ENCODE measurements at places on chromosomes 5 and 9. TPM values are rescaled to one million over a fixed set of nuclear protein-coding genes. Genes with fewer than 3 reads are reported as not detected.

DNA sequence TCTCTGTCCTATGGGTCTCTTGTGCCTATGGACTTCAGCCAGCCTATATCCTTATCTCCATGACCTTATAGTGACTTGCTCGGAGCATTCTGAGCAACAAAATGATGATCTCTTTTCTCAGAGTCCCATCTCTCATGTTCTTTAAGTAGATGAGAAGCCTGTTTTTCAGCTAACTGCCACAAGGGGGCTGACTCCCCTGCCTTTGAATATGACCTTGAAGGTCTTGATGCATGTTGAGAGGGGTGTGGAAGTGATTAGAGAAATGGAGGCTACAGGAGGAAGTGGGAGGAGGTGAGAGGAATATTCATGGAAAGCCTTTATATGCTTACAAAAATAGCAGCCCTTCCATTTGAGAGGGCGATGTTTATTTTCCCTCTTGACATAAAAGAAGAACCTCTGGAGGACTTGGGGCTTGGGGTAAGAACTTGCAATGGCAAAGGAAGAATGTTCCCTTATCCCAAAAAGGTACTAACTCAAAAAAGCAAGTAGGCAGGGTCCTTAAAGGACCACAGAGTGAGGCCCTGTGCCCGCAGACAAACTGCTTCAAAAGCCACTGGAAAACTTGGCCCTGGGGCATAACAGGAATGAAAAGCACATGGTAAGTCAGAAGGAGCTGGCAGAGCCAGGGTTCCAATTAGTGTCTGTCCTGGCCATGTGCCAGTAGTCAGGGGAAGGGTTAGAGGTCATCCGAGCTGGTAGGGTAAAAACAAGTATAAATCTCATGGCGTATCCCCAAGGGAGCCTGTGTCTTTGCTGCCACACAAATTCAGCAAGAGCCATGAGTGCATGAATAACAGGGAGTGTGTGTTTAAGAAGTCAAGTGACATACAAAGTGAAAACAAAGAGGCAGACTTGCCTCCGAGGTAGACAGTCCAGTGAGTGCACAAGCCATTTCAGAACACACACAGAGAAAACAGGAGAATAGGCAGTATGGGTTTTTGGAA, 39.1 kb downstream of the FGD3 start:
- no peak for DNase-seq

DNA sequence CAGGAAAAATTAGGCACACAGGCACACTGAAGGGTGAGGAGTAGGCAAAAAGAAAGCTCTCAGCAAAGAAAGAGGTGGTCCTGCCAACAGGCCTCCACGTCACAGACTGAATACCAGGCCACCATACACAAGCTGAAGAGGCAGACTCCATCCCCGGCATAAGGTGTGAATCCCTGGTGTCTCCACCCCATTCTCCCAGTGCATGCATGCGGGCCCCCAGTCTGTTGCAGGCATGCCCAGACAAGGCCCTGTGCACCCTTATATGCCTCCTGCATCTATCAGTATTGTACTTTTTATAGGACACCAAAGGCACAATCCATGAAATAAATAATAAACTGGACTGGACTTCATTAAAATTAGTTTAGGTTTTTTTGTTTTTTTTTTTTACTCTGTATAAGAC, 73.1 kb downstream of the RGMB start:
- no peak for DNase-seq

DNA sequence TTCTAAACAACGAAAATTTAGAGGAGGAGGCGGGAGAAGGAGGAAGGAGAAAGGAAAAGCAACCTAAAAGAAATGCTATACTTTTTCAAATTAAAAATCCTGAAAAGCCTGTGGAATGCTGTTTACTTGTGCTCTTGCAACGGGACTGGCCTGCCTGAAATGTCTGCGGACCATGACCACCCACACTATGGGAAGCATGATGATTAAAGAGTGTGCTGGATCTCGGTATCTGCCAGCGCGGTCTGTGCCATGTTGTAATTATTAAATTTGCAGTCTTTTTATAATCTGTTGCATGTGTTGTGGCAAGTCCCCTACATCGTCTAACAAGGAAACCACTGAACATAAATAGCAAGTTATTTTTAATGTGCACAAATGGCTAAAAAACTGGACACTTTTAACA, 111.4 kb downstream of the FANCC start:
- no peak for DNase-seq

CFAP77 gene
- total RNA-seq: not detected

HTR1A gene
- total RNA-seq: not detected

DNA sequence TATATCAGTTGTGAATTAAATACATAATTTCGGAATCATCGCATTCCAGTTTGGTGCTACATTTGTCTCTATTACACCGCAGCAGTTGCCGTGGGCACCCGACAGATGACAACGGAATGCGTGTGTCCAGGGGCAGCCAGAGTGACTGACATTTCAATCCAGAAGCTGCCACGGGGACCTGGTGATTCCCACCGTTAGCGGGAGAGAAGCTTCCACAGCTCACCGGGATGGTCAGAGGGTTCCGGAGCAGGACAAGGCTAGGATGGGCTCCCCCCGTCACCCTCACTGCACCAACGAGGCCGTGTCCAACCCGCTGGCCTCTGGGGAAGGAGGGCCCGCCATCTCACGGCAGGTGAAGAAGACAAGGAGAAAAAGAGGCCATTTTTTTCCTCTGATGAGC, 86.8 kb downstream of the GTF3C4 start:
- DNase-seq: no peak

DNA sequence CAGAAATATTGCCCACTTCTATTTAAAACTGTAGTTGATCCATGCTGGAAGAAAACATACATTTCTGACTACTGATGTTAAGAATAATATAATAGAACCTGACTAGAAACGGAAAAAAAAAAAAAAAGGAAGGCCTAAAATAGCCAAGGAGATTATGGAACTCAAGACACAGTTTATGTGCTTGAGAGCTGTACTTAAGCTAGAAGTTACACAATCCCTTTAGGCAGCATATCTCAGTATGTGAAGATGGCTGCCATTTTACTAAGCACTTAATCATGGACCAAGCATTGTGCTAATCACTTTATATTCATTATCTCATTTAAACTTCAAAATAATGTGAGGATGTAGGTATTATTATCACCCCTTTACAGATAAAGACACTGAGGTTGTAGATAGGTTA, 73.0 kb upstream of the NR4A3 start:
- DNase-seq: no peak

DNA sequence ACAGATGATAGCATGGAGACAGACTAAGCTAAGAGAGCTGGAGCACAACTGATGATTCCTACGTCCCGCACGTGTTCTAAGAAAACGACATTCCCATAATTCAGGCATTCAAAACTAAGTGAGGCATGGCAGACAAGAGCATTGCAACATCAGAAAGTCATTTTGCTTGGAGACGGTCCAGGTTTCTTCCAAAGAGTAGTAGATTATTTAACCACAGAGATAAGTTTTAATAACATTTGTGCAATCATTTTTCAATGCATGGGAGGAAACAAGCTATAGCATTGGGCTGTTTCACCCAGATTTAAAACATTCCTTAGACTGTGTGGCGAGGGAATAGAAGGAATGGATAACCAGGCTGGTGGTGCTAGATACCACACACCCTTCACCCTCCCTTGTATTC, 117.2 kb downstream of the APBA1 start:
- DNase-seq: no peak

DNA sequence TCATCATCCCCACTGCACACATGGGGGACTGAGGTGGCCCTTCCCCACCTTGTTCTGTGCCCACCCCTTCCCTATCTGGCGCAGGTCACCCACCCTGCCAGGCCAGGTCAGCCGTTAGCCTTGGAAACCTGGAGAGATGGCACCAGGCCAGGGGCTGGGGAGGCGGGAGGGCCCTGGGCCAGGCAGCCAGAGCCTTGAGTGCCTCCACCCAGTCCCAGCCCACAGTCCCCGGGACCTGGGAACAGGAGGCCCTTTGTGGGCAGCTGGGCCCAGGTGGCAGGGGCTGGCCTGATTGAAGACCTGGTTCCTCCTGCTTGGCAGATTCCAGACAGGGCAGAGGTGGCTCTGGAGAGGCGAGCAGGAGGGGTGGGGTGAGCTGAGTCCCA, 70.6 kb downstream of the LRSAM1 start:
- no peak for DNase-seq

DNA sequence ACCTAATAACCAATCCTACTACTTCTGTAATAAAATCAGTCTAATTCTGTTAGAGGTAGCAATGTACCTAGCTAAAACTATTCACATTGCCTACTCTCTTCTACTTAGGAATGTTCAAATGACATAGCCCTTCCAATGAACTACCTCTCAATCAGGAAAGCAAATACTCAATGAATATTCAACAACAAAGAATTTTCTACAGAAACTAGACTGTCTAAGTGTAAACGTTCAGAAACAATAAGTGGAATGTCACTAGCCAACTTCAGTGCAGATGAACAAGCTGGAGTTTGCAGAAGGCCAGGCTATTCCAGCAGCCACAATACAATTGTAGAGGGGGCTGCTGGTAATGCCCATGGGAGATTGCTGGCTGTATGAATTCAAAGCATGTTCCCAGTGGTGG, 743.2 kb upstream of the CDH10 start:
- no peak for DNase-seq

SHC3 gene
- total RNA-seq: not detected

GRCh38 chr5:146118322-146118721, 12.9 kb upstream of the PLAC8L1 start:
- no peak for DNase-seq

DNA sequence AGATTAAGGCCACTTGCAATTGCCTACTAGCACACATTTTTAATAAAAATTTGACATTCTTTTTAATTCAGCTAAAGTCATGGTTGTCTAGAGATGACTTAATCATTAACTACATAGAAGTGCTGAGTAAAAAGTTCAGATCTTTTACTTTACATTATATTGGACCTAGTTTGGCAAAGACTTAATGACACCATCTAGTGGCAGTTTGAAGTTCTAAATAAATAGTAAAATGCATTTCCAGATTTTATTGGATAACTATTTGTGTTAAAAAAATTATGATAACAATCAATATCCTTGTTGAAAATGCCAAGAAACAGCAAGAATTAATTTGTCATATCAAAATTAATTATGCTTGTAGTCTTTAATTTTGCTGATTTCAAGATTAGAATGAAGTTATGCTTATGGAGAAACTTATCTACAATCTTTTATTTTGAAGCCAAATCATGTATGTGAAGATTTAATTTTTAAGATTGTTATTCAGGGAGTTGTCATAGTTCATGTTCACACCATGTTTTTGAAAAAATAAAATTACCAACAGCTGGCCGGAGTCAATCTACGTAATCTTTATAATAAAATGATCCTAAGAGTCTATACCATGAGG, 69.6 kb upstream of the PJA2 start:
- DNase-seq: no peak

DNA sequence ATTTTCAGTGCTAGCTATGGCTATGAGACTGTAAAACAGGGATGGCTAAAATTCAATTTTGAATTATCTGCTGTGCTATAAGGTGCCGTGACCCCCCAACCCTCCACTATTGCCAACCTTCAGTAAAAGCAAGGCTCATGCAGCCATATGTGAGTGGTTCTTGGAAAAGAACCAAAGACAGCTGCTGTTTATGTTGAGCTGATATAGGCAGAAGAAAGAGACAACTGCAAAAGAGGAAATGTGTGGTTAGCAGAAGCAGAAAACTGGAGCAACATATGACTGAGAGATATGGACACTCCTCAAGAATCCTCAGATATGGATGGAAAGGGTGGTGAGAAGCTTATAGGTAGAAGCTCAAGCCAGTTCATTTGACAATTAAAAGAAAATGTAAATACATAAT, 200.3 kb downstream of the TLE1 start:
- no peak for DNase-seq

GRCh38 chr5:139392324-139392677, 2.6 kb upstream of the MZB1 start:
- DNase-seq: no peak

OR2V2 gene
- not detected for total RNA-seq

IFNB1 gene
- 1.1 TPM for total RNA-seq

- DNase-seq: no peak
Observed at GRCh38 chr9:96158147-96158546, 143.8 kb downstream of the HSD17B3 start.

GRCh38 chr5:123367739-123368138, 55.5 kb downstream of the CEP120 start:
- DNase-seq: no peak

DNA sequence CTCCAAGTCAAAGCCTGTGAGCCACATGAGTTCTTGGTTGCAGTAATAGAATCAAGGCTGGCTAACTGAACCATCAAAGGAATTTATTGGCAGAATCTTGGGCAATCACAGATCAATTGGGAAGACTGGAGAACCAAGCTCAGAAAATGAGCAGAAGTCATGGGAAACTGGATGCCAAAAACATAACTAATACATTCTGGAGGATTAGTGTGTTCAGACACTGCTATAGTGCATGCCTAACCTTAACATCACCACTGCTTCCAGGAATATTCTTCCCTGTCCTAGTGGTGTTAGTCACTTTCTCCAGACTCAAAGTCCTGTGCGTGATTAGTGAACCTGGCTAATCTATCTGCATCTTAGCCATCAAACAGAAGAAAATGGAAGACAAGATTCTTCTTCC, 843.7 kb downstream of the EFNA5 start:
- DNase-seq: no peak

DNA sequence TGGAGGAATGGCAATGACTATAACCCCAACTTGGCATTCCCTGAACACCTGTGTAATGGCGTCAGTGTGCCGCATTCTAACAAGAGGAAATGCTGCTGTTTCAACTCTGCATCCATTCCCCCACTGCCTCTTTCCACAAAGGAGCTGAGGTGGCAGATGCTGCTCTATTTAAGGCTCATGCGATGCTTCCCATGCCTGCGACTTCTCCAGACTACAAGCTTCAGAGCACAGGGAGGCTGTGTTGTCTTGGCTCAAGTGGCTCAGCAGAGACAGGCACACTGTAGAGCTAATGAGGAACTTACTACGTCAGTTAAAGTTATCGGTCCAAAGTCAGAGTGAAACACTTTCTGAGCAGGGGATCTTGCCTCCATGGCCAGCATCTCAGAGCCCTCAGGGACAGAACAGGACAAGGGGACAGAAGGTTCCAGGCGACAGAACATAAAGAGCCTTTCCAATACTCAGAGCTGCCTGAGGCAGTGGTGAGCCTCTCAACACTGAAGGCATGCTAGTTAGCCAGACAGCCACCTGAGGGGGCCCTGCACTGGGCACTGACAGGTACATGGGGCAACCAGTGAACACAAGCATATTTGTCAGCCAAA, 21.8 kb downstream of the TNIP1 start:
- no peak for DNase-seq

- peak; percentile 55 for DNase-seq
Observed at GRCh38 chr5:93607367-93608258, 24.6 kb downstream of the NR2F1 start.

GRCh38 chr9:25381141-25381540, 297.1 kb downstream of the TUSC1 start:
- DNase-seq: no peak

DNA sequence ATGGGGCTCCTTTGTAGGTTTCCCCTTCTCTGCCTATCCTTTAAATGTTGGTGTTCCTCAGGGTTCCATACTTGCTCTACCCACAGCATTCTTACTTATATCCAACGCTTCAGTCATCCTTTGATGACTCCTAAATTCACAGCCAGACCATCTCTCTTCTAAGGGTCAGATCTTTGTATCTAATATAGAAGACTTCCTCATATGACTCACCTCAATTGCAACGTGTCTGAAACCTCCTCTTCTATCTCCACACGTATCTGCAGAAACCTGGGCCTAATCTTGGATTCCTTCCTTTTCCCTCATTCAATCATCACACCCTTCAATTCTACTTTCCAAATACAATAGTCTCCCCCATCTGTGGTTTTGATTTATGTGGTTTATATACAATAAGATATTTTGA, 68.3 kb downstream of the HMGCR start:
- DNase-seq: no peak

TRIM36 gene
- total RNA-seq: not detected

TRMT10B gene
- 11.6 TPM for total RNA-seq

GRCh38 chr9:95266649-95267048, 50.9 kb downstream of the FANCC start:
- DNase-seq: no peak

TRAF2 gene
- total RNA-seq: 58.4 TPM

Data from activated CD8-positive, alpha-beta memory T cell treated with anti-CD3 and anti-CD28 coated beads, Interleukin-2, amount 10 ng/mL, durations not matched to agents 7 days and 5 days (primary cell).